T-helper 17 cell (primary cell): ENCODE measurements at places on chromosomes 2 and 18. TPM values are rescaled to one million over a fixed set of nuclear protein-coding genes. Genes with fewer than 3 reads are reported as not detected.

The SERPINB13 gene
- not detected for total RNA-seq

The IL36B gene
- not detected for total RNA-seq

The CDH7 gene
- not detected for total RNA-seq

The GKN2 gene
- total RNA-seq = not detected

The SERPINB3 gene
- not detected for total RNA-seq

The CEBPZOS gene
- total RNA-seq = 24.1 TPM

The KLHL41 gene
- not detected for total RNA-seq

The ALK gene
- total RNA-seq = not detected

The PJVK gene
- total RNA-seq = 3.8 TPM

The TUBA4B gene
- total RNA-seq = not detected

The FOXD4L1 gene
- not detected for total RNA-seq

The DQX1 gene
- 0.23 TPM for total RNA-seq

The KCNF1 gene
- not detected for total RNA-seq

The MOCOS gene
- not detected for total RNA-seq

The GCG gene
- not detected for total RNA-seq

The RNPEPL1 gene
- total RNA-seq = 130 TPM
